Activated CD4-positive, alpha-beta T cell treated with anti-CD3 and anti-CD28 coated beads, Interleukin-2, amount 10 ng/mL, durations not matched to agents 7 days and 5 days (primary cell): ENCODE measurements at places on chromosomes 3 and 15.

DNA sequence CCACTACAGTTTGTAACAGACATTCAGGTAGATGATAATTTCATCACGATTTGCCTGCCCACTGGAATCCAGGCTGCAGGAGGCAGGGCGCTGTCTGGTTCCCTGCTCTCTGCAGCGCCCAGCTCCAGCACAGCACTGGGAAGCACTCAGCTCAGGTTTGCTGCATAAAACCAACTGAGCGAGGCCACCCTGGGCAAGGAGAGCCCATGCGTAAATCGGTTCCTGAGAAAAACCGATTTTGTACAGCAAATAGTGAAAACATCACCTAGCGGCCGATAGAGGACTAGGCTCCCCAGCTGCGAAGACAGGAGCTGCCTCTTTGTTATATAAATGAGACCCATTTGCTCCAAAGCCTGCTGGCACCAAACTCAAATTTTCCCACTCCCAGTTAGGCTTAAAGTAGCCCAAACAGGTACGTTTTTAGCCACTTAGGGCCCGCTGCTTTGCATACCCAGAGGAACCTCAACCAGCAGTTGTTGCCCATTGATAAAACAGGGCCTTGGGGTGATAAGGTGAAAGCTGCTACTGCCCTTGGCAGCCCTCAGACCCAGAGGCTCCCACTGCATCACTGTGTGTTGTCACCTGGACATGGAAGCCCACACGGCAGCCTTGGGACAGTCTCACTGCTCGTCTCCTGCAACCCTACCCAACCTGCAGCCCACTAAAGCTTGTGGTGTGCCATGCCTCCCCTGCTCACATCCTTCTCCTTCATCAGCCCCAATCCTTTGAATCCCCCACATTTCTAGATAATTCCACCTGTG is 47.5 kb downstream of the ALDH1L1 start:
- DNase-seq: no peak

DNA sequence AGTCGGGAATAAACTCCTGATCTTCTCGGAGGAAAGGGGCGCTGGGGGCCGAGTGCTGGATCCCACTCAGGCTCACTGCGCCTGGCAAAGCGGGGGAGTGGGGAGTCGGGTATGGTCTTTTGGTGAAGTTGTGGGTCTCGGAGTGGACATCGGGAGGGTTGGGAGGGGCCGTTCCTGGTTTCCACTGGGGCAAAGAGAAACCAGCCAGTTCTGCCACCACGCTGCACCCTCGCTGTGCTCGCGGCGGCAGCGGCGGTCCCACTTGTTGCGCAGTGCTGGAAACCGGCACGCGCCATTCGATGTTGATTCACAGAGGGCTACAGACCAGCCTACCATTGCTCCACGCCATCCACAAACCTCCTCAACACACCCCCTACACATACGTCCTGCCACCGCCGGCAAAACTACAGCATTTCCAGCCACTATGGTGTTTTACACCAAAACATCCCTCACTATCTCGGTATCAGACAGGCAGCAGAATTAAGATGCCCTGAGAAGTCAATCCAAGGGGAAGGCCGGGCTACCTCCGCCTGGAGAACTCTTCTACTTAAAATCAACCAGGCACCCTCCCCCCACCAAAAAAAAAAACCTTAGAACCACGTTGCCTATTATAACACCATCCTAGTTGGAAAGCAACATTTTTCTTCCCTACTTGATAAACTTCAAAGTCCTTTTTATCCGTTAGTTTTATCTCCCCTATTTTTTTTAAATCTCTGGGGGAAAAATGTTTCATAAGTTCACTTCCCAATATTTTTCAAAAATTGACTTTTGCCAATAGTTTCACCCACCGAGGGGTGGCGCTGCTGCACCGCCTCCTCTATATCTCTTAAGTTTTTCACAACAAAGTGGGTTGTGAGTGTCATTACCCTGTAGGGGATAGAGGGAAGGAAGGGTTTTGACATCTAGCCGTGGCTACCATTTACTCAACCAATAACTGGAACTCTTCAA is 3.6 kb downstream of the BCL6 start:
- DNase-seq: peak; percentile 84

- no peak for DNase-seq
Observed at GRCh38 chr3:70982700-70983140, 600.8 kb downstream of the FOXP1 start.

DNA sequence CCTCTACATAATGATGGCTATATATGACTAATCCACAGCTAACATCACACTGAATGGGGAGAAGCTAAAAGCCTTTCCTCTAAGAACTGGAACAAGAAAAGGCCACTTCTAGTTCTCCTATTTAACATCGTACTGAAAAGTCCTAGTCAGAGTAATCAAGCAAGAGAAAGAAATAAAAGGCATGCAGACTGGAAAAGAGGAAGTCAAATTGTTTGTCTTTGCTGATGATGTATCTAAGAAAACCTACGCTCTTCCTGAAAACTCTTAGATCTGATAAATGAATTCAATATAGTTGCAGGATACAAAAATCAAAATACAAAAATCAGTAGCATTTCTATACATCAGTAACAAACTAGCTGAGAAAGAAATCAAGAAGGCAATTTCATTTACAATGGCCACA is 116.9 kb downstream of the TP63 start:
- DNase-seq: no peak

DNA sequence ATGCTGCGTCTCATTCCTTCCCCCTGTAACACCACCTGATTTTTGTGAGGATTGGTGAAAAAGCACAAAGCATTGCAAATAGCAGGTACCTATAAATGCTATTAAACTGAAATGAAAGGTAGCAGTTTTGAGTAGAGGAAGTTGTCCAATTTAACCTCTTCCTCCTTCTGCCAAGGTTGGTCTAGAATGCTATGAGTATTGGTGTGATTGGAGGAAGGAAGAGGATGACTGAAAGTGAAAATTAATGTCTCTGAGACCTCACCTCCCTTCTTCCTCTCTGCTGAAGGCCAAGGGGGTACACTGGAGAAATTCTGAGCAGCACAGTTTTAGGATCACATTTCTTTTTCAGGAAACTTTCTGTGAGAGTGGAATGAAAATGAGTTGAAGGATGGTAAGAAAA is 94.4 kb downstream of the DTWD1 start:
- DNase-seq: no peak

DNA sequence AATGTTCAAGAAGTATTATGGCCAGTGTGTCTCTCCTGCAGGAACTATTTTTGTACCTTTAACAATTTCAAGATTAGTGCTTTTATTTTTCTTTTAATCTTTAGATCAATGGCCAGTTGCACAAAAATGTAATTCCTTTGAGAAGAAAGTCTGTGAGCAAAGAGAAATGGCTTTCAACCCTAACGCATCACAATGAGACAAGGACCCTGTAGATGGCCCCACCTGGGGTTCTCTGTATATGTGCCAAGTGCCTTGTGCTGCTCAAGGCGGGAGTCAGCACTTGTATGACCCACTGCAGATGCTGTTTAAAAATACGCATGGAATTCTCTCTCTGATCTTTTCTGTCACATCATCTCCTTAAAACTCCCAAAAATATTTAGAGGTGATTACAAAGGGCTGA is 453.4 kb downstream of the OCA2 start:
- DNase-seq: no peak

DNA sequence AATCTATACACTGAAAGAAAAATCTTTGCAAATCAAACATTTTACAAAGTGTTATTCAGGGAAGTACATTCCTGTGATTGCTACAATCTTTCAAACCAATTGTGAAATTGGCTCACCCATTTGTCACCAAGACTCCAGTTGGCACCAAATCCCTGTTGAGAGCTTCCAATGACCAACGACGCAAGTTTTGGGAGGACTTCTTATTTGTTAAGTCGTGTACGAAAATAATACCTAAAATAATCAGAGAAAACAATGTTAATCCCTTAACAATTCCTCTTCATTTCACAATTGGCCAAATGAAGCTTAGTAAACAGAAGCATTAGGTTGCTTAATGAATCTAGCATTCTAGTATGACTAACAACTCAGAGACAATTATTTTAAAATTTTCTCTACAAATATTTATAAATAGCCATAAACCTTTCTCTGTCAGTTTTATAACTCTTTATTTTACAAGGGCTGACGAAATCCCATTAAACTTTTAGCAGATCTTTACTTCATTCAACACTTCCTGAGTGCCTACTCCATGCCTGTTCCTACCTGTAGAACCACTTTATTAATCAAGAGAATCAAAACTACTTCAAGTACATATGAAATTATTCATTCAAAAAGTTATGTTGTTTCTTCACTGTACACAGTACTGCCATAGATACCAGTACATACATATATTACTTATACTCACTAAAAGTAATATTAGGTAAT is 24.0 kb upstream of the HGD start:
- DNase-seq: no peak

GRCh38 chr3:61686228-61686648 is 124.9 kb downstream of the PTPRG start:
- DNase-seq: no peak

DNA sequence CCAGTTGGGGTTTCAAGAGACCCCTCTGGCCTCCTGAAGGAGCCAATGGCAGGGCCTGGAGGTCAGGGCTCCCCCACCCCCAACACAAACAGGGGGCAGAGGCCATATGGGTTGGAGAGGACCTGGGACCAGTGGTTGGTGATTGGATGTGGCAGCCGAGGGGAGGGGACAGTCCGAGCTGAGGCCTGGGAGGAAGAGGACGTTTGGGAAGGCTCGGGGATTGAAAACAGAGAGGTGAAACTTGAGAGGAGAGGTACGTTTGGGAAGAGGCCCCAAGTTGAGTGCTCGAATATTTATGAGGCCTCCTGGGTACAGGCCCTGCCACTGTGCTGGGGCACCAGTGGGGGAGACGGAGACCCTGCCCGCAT is 53.7 kb downstream of the DNAJB8 start:
- no peak for DNase-seq

- DNase-seq: no peak
Observed at GRCh38 chr3:82329300-82329699, 567.9 kb upstream of the GBE1 start.

- no peak for DNase-seq
Observed at GRCh38 chr3:127792541-127793292, 29.6 kb downstream of the MGLL start.

- DNase-seq: no peak
Observed at GRCh38 chr3:94985778-94986177, 922.9 kb downstream of the NSUN3 start.

DNA sequence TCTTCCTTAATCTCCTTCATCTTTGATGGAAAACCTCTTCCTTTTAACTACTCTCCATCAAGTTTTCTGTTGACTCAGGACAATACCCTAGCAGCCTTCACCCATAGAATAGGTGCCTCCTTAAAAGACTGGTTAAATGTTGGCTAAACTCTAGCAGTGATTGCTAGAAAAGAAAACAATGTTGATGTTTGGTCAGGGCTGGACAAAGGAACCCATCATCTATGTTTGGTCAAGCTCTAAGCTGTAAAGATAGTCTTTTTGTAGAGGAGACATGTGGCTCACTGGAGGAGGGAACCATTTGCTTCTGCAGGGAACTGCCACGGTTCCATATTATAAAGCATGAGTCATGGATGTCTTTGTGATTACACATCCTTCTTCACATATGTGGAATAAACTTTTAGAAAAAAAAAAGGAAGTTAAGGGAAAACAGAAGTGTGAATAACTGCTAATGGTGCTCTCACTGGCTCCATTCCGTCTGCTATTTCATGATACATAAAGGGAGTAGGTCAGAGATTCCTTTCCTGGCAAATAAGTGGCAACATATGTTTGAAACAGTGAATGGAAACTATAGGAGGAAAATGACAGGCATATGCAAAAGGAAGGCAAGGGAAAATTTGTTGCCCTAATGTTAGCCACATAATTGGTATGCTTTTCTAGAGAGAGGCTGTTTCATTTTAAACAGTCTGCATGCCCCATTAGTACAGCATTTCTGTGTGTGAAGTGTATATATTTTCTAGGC is 78.2 kb downstream of the CMSS1 start:
- DNase-seq: no peak

GRCh38 chr3:27718459-27718858 is 3.7 kb downstream of the EOMES start:
- DNase-seq: no peak

GRCh38 chr15:99994849-99995248 is 261.6 kb upstream of the LYSMD4 start:
- DNase-seq: no peak

DNA sequence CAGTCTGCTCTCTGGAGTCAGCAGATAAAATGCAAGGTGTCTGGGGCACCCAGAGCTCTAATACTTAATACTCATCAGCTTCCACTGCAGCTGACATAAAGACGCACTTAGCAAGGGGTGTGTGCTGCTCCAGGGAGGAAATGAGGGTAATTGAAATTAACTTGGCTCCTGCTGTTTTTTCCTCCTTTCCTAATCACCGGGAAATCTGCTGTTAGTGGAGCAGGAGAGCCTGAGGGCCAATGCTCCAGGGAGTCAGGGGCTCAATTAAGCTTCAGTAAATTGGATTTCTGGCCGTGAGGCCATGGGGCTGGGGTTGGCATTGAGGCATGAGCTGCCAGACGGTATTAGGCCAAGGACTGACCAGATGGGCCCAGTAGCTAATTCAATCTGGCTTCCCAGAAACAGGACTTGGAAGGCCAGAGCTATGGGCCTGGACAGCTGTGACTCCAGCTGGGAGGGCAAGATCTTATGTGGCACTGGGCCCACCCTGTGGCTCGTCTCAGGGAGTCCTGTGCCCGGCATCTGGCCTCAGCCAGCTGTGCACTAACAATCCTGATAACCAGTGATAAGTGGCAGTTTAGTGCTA is 30.7 kb upstream of the CHRNB4 start:
- DNase-seq: no peak

- no peak for DNase-seq
Observed at GRCh38 chr3:123270818-123271217, 69.1 kb downstream of the SEC22A start.

DNA sequence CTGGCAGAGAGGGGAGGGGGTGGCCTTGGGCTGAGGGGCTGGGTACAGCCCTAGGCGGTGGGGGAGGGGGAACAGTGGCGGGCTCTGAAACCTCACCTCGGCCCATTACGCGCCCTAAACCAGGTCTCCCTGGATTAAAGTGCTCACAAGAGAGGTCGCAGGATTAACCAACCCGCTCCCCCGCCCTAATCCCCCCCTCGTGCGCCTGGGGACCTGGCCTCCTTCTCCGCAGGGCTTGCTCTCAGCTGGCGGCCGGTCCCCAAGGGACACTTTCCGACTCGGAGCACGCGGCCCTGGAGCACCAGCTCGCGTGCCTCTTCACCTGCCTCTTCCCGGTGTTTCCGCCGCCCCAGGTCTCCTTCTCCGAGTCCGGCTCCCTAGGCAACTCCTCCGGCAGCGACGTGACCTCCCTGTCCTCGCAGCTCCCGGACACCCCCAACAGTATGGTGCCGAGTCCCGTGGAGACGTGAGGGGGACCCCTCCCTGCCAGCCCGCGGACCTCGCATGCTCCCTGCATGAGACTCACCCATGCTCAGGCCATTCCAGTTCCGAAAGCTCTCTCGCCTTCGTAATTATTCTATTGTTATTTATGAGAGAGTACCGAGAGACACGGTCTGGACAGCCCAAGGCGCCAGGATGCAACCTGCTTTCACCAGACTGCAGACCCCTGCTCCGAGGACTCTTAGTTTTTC is 4.9 kb downstream of the ISL2 start:
- no peak for DNase-seq

GRCh38 chr3:197219619-197220018 is 78.8 kb downstream of the DLG1 start:
- DNase-seq: no peak

- no peak for DNase-seq
Observed at GRCh38 chr3:198046120-198046857, 86.3 kb downstream of the LMLN start.

- no peak for DNase-seq
Observed at GRCh38 chr15:60128000-60128376, 123.9 kb downstream of the FOXB1 start.

GRCh38 chr3:12246497-12247163 is 42.2 kb upstream of the PPARG start:
- peak; percentile 38 for DNase-seq
